Mucosa of descending colon (tissue), 3 donors: ENCODE measurements at places on chromosomes 13 and 19. TPM values are rescaled to one million over a fixed set of nuclear protein-coding genes. Genes with fewer than 3 reads are reported as not detected.
A peak's percentile ranks its signal among the peaks of the same experiment; 100 is the strongest.

DNA sequence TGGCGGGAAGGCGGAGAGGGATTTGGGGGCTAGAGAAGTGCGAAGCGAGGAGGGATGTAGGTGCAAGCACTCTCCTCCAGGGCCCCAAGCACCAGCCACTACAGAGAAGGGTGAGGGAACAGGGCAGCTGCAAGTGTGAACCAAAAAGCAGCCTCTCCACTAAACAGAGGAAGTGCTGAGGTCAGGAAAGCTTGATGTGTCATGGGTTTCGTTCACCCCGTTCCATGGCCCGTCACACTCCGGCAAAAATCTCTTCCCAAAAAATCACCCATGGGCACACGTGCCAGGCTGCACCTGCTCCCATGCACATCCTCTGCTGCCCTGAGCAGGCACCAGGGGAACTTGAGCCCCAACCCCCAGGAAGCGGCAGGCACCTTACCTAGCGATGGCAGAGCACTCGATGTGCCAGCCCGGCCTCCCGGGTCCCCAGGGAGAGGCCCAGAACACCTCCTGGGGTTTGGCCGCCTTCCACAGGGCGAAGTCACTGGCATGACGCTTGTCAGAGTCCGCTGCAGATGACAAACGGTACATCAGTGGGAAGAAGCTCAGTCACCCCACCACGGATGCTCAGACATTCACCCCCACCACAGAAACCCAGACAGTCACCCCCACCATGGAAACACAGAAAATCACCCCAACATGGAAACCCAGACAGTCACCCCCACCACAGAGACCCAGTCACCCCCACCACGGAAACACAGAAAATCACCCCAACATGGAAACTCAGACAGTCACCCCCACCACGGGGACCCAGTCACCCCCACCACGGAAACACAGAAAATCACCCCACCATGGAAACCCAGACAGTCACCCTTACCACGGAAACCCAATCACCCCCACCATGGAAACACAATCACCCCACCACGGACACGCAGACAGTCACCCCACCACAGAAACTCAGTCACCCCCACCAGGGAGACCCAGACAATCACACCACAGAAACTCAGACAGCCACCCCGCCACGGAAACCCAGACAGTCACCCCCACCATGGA is 29.0 kb downstream of the CARS2 start:
- no peak for DNase-seq

DNA sequence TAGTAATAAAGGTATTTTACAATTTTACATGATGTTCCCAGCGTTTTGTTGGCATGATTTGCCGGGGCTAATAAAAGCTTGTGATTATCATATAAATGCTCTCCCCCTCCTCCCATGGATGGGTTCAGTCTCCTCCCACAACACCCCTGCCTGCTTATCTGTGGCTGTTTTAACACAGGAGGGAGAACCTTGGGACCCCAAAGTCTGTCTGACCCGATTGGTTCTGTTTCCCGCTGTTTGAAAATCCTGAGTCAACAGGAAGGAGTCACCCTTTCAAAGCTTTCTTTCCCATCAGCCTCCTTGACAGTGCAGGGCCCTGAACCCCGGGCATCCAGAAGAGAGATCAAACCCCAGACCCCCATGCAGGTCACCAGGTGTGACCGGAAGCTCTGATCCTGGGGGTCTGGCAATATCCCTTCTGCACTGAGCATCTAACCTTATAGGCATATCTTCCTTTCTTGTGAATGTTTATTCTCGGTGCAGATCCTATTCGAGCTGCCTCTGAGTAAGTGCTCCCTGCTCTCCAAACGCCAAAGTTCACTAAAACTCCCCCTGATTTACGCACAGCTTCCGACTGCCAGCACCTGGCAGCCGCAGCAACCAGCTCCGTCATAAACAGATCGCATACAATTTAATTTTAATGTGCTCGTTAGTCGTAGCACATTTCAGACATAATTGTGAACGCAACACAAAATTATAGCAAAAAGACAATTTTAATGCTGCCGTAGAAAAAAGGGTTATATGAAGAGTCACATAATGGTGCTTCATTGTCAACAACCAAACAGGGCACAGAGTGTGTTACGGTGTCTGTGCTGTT is 74.8 kb downstream of the TSHZ3 start:
- no peak for DNase-seq

DNA sequence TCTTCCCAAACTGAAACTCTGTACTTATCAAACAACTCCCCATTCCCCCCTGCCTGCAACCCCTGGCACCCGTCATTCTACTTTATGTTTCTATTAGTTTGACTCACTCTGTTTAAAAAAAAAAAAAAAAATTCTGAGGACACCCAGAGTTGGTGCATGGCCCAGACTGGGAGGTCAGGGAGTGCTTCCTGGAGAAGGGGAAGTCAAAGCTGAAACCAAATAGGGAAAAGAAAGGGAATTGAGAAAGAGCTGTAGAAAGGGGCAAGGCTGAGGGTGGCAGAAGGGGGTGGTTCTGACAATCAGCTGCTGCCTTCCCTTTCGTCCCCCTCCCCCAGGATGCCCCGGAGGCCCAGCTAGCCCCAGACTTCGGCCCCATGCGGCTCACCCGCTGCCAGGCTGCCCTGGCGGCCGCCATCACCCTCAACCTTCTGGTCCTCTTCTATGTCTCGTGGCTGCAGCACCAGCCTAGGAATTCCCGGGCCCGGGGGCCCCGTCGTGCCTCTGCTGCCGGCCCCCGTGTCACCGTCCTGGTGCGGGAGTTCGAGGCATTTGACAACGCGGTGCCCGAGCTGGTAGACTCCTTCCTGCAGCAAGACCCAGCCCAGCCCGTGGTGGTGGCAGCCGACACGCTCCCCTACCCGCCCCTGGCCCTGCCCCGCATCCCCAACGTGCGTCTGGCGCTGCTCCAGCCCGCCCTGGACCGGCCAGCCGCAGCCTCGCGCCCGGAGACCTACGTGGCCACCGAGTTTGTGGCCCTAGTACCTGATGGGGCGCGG is 9.0 kb upstream of the STRN4 start:
- DNase-seq: peak; percentile 60

DNA sequence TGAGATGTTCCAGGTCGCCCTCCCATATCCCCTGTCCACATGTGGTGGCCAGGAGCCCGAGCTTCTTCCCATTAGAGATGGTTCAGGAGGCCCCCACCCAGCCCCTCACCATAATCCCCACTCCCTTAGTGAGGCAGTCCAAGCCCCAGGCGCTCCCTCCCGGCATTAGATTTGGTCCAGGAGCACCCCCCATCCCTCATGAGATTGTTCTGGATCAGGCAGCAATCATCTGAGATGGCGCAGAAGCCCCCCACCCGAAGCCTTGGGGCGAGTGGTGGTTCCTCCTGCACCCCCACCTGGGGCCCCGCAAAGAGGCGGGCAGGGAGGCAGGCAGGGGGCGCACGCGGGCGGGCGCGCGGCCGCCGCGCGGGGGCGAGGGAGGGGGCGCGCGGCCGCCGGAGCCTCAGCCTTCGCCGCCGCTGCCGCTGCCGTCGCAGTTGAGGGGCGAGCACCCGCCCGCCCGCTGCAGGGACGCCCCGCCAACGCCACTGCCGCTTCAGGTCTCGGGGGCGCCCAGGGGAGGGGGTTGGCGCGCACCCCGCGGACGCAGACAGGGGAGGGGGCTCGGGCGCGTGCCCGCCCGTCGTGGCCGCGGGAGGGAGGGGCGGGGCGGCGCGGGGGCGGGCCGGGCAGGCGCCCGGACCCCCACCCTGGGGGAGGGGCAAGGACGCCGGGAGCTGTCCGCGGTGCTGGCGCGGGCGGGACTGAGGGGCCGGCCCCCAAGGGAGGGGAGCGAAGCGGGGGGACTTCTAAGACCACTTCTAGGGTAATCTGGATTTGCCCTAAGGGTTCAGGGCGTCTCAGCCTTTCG is 46.4 kb upstream of the SHKBP1 start:
- peak; percentile 49 for DNase-seq

DNA sequence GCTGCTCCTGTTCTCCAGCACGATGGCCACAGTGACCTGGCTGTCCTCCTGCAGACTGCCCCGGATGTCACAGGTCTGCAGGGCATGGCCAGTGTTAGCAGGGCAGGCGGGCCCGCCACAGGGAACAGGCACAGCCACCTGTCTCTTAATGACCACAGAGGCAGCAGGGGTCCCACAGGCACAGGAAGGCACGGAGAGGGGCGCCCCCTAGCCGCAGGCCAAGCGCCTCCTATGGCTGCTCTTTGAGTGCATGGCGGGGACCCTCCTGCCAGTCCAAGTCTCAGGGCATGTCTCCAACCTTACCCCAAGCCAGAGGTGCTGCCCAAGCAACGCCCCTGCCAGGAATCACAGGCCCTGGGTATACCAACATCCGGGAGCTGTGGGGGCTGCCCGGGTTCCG is 14.1 kb downstream of the IZUMO4 start:
- no peak for DNase-seq

DNA sequence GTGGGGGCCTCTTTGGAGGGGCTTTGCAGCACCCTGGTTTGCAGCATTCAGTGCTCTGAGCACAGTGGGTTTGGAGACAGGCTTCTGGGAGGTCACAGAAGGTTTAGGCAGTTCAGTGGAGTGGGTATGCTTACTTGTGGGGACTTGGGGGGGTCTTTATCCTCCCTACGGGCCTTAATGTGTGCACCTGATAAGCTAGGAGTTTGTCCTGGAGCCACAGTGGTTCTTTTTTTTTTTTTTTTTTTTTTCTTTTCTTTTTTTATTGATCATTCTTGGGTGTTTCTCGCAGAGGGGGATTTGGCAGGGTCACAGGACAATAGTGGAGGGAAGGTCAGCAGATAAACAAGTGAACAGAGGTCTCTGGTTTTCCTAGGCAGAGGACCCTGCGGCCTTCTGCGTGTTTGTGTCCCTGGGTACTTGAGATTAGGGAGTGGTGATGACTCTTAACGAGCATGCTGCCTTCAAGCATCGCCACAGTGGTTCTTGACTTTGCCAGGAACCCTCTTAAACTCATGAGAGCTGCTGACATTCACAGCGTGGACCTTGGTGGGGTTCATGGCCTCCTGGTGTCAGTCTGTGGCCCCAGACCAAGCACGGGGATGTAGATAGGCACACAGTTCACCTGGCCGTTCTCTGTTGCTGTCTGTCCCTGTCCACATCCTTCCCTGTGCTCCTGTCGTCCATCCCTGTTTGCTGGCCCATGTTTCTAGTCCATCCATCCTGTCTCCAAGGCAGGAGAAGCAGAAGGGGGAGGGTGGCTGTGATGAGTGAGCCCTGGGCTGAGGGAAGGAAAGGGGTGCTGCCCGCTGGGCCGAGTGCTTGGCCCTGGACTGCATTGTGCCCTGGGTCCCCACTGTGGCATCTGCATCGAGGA is 2.7 kb downstream of the EGLN2 start:
- DNase-seq: peak; percentile 32

GRCh38 chr13:84249463-84249862 is 367.2 kb upstream of the SLITRK1 start:
- no peak for DNase-seq

- DNase-seq: no peak
Measured at GRCh38 chr13:26253262-26253786, 605 bp upstream of the CDK8 start.

DNA sequence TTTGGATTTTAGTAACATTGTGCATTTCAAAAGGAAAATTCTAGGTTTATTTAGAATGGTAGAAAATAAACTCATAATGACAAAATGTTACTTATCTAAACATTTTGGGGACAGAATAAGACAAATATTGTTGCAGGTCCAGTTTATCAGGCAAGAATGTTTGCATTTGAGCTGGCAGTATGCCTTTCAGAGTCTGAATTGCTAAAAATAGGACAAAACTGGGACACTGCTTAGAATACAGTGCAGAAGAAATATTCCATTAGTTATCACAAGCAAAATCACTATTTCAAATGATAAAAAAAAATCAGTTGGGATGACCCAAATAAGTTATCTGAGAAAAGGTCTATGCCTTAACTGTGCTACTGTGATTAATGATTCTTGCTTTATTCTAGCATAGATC is 870.3 kb upstream of the MIR17HG start:
- no peak for DNase-seq

DNA sequence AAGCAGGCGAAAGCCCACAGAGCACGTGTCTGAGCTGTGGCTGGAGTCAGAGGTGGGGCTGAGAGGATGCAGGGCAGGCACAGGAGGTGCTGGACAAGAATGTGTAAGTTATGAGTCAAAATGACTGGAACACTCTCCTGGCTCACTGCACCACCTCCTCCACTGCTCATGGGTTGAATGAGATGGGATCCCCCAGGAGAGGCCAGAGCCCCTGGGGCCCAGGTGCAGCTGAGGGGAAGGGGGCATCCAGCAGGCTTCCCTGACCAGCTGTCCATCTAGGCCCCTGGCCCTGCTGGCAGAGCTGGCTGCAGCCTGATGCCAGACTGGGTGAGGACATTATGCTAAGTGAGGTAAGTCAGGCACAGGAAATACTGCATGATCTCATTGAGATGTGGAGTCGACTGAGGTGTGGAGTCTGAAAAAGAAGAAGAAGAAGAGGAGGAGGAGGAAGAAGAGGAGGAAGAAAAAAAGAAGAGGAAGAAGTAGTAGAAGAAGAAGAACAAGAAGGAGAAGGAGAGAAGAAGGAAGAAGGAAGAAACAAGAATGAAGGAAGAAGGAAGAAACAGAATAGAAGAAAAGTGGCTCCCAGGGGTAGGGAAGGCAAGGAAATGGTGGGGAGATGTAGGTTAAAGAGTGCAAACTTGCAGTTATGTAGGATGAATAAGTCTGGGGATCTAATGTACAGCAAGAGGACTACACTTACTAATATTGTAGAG is 747.4 kb downstream of the UQCRFS1 start:
- no peak for DNase-seq

- DNase-seq: no peak
Measured at GRCh38 chr19:5407356-5407755, 47.9 kb upstream of the ZNRF4 start.

DNA sequence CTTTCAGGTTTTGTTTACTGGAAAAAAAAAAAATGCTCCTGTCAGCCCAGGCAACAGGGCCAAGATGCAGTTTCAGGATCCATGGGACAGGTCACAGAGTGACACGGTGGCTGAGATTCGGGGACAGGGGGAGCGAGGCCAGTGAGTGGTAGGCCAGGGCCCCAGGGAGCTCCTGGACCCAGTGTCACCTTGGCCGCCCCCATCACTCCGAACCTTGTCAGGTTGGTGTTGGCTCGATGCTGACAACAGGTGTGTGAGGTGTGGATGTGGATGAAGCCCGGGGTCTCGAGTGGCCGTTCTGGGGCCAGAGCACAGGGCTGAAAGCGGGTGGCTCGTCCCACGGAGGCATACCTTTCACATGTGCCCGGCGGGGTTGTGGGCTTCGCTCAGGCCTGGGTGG is 6.1 kb upstream of the UQCR11 start:
- no peak for DNase-seq

- no peak for DNase-seq
Measured at GRCh38 chr19:43445426-43445825, 20.0 kb downstream of the LYPD3 start.

- DNase-seq: no peak
Measured at GRCh38 chr19:29983568-29983967, 41.5 kb downstream of the URI1 start.

The KLK4 gene
- total RNA-seq: 1.1 TPM

The SERTAD1 gene
- total RNA-seq: 16.7 TPM

The DLEU7 gene
- 0.17 TPM for total RNA-seq

The DHDH gene
- total RNA-seq: not detected

The IRF2BP1 gene
- 19.0 TPM for total RNA-seq

The SUPT20H gene
- total RNA-seq: 47.7 TPM

The RDH8 gene
- not detected for total RNA-seq

The ZFP28 gene
- total RNA-seq: 9.6 TPM
